ENCODE measurements at places on chromosomes 2 and 18.

- DNase-seq, result no peak
These were observed 33.0 kb downstream of the CMPK2 start for GRCh38 chr2:6832596-6833299.

GRCh38 chr2:171547720-171548119 lies 25.4 kb downstream of the CYBRD1 start:
- DNase-seq, result no peak

- DNase-seq, result peak; percentile 56
These were observed 364.8 kb upstream of the GALNT5 start for GRCh38 chr2:156892467-156893281.

GRCh38 chr2:118638453-118638852 lies 209.0 kb downstream of the EN1 start:
- no peak for DNase-seq

- peak; percentile 88 for DNase-seq
These were observed 89.5 kb downstream of the CERS6 start for GRCh38 chr2:168545439-168546082.

- DNase-seq, result no peak
These were observed 216.3 kb upstream of the ITGA4 start for GRCh38 chr2:181240844-181241243.

DNA sequence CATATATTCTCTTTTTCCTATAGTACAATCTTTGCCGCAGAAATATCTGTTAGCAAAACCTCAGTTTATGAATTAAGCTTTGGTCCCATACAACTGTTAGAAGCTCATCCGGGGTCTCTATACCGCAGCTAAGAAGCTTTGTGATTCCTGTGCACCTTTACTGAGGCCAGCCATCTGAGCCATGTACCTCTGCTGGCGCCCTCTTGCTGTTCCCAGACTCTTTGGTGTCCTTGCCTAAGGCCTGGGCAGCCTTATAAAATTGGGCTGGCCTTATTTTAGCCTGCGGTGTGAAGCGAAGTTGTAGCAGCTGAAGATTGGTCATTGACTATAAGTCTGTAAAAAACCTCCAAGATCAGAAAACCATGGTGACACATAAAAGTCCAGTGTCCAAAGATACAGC lies 1135.1 kb upstream of the CHAC2 start:
- no peak for DNase-seq

DNA sequence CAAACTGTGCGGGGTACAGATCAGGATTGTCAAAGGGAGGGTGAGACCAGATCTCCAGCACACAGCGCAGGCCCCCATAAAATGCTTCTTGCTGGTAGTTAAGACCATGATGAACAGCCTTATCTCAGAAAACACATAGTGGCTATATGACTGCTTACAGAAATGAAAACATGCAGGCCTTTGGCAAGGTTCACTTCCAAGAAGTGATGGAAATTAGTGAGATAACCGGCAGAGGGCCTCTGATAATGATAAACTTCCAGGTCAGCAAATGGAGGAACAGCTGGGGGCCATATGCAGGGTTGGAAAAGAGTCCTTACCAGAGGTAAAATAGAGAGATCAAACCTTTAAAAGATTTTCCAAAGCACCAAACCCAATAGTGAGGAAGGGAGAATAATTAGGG lies 46.6 kb downstream of the CFAP221 start:
- no peak for DNase-seq

DNA sequence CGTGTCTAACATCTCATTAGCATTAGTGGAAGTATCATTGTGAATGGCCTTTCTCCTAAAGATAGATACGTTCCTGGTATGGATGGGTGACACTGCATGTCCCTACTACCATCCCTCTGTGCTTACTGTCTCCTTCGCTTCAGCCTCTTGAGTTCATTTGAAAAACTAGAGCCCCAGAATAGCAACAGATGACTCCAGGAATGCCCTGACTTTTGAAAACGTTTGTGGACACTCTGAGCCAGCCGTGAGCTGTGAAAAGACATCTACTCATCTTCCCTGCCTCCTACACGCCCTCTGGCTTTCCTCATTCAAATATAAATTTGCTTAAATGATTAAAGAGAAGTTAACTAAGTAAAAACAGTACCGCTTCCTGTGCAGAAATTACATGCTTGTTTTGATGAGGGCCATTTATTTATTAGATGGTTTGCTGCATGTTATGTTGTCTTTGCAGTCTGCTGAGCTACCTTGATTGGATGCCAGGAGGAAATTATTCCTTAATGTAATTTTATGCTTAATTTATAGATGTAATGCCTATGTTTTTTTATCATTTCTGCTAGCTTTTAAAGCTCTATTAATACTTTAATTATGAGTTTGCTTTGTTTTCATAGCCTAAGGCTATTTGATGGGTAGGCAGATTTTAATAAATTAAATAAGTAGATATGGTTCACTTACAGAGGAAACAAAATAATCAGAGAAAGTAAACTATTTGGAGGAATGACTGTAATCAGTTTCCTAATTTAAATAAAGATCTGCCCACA lies 32.1 kb upstream of the MYO3B start:
- DNase-seq, result no peak

GRCh38 chr18:525036-525797 lies 24.7 kb upstream of the COLEC12 start:
- DNase-seq, result peak; percentile 80

GRCh38 chr2:32506446-32506845 lies 121.4 kb upstream of the TTC27 start:
- no peak for DNase-seq

DNA sequence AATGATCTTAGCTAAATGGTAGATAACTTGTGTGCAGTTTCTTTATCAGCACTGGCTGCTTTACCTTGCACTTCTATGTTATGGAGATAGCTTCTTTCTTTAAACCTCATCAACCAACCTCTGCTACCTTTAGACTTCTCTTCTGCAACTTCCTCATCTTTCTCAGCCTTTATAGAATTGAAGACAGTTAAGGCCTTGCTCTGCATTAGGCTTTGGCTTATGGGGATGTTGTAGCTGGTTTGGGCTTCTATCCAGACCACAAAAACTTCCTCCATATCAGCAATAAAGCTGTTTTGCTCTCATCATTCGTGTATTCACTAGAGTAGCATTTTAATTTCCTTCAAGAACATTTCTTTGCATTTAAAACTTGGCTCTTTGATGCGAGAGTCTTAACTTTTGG lies 123.7 kb downstream of the PIK3C3 start:
- peak; percentile 11 for DNase-seq

DNA sequence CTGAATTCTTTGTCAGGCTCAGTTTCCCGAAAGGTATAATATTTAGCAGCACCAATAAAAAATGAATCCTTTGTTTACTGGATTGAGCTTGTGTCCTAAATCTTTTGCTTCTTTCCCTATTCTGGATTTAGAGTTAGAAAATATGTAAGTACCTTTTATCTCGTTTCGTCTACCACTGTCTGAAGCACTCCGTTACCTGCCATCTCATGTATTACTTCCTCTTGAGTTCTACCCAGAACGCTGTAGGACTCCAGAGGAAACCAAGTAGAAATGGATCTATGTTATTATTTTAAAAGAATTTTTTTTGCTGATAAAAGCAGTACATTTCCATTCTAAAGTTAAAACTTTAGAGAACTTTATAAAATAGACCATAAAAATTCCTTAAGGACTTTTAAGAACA lies 13.5 kb downstream of the ANKRD12 start:
- no peak for DNase-seq

DNA sequence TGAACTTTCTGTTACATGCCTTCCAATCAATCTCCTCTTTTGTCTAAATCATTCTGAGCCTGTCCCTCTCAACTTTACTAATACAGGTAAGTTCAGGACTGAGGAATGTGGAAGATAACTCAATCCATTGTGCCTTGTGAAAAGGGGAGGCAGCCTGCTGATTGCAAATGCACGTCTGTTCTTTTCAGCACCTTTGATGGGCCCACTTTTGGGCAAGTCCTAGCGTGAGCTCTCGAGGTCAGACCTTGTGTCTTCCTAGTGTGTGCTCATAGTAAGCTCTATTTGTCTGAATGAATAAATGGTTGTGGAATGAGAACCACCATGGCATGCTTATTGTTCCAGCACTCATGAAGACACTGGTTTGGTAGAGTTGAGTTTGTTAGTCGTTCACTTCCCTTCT lies 50.4 kb upstream of the REL start:
- DNase-seq, result no peak

Data from foreskin fibroblast (primary cell).